ENCODE measurements at places on chromosomes 16 and 17. TPM values are rescaled to one million over a fixed set of nuclear protein-coding genes. Genes with fewer than 3 reads are reported as not detected.

GRCh38 chr16:28183930-28184329 is 27.8 kb downstream of the XPO6 start:
- no peak for DNase-seq

Gene AGRP
- total RNA-seq, result not detected

DNA sequence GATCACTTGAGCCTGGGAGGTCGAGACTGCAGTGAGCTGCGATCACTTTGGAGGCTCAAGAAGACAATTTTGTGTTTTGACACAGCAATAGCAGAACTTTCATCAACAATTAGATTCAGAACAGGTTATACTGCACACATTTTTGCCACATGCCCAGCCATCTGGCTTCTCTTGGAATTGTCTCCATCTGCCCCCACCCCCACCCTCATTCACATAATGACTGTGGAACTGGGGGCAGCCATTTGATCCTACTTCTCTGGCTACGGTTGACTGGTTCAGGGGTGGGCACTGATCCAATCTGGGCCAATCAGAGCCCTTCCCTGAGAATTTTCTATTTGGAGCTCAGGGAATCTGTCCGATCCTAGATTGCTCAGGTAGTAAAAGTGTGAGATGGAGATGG is 14.0 kb downstream of the TMEM92 start:
- no peak for DNase-seq

Gene P2RX1
- not detected for total RNA-seq

DNA sequence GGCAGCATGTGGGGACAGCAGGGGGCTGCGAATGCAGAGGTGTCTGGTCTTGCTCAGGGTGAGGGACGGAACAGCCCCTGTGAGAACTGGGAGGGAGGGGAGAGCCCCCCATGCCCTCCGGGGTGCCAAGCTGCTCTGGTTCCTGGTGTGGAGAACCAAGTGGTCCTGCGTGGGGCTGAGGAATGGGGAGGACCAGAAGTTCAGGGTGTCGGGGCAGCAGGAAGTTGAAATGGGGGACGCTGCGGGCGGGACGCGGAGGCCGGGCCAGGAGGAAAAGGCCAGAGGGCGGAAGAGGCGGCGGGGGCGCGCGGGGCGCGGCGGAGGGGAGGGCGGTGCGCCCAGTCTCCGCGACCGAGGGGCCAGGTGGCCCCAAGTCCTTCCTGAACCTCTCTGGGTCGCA is 3.6 kb downstream of the ALDH3A1 start:
- DNase-seq, result no peak

DNA sequence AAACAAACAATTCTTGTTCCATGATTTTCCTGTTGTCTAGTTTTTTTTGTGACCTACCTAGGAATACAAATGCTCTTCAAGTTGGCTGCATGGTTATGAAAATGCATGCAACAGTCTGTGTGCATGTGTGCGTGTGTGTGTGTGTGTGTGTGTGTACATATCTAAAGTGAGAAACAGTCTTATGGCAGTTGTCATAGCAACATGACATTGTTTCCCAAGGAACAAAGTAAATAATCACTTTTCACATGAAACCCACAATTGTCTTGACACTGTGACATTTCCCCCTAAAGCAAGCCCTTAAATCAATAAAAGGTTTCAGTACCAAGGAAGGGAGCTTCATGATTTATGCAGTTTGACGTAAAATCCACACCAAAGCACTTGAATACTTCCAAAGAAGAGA is 758.4 kb downstream of the CDH8 start:
- no peak for DNase-seq

GRCh38 chr16:57413301-57413730 is 8.7 kb downstream of the CCL17 start:
- no peak for DNase-seq

DNA sequence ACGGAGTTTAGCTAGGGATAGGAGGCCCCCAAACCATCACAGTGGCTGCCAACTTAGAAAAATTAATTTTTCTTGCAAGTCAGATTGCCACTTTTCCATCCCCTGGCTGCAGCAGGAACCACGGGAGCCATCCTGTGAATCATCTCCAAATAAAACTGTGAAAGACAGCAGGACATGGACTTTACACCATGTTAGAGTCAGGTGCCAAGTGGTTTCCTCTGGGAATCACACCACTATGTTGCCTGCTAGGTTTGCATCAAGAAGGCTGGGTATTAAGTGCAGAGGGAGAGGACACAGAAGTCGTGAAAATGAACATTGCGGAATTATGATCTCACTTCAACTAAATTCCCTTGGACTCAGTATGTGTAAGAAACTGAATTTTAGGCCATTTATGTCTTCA is 471.3 kb upstream of the GOT2 start:
- DNase-seq, result peak; percentile 14

Gene MAP2K6
- 3.8 TPM for total RNA-seq

GRCh38 chr16:54363766-54364165 is 77.2 kb upstream of the IRX3 start:
- no peak for DNase-seq

Gene SYCE1L
- 1.6 TPM for total RNA-seq

- DNase-seq, result no peak
Observed at GRCh38 chr16:89727406-89728120, 6.2 kb downstream of the ZNF276 start.

Gene MT2A
- 46.3 TPM for total RNA-seq

DNA sequence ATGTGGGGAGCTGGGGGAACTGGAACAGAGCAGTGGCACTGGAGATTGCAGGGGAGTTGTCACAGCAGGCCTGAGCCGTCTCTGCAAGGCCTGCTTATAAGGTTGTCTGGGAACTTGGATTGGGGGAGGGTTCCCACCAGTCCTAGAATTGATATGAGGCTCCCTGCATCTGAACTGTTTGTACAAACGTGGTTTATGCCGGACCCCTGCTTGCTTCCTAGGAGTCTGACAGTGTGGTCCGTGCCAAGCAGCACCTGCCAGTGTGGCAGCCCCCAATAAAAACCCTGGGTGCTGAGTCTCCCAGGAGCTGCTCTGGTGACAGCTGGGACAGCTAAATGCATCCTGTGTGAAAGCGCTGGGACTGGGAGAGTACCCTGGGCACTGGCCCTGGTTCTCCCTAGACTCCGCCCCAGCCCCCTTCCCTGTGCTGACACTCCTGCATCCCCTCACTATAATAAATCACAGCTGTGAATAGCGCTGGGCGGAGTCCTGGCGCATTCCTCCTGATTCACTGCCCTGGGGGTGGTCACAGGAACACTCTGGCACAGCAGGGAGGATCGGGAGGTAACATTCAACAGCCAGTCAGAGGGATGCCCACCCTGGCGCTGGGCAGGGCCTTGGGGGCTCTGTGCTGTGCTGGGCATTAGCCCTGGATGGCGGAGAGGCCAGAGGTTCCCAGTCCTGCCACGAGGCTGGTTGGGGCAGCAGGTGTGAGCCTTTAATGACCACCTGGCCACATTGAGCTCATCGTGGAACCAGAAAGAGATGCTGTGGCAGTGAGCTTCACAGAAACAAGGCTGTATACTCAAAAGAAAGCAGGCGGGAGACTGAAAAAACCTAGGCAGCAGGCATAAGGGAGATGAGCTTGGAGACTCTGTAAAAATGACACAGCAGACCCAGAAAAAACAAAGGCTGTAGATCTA is 45.6 kb downstream of the RMI2 start:
- no peak for DNase-seq

Gene SHISA9
- total RNA-seq, result under 0.01 TPM

Gene OR1F1
- not detected for total RNA-seq

Gene CLEC3A
- not detected for total RNA-seq

DNA sequence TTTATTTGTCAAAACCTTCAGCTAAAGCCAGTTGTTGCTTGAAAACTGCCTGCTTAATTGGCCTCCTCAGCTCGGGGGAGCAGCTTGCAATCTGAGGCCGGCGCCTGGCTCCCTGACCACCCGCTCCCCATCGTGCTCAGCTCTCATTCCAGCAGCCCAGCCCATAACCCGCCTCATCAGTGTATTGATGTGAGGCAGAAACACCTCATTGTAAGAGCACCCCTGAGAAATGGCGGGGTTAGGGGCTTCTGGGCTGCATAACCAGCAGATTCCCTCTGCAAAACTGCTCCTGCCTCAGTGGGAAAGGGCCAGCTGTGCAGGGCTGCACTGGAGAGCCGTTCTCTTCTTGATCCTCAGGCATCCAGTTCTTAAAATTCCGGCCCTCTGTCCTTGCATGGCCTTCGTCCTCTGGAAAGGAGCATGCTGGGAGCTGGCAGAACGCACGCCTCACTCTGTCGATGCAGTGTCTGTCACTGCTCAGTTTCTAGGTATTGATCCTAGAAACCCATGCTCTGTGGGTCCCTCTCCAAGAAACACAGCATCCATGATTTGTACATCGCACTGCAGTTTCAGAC is 113.8 kb upstream of the CHMP6 start:
- DNase-seq, result no peak

Gene EXOC3L1
- total RNA-seq, result 57.7 TPM

DNA sequence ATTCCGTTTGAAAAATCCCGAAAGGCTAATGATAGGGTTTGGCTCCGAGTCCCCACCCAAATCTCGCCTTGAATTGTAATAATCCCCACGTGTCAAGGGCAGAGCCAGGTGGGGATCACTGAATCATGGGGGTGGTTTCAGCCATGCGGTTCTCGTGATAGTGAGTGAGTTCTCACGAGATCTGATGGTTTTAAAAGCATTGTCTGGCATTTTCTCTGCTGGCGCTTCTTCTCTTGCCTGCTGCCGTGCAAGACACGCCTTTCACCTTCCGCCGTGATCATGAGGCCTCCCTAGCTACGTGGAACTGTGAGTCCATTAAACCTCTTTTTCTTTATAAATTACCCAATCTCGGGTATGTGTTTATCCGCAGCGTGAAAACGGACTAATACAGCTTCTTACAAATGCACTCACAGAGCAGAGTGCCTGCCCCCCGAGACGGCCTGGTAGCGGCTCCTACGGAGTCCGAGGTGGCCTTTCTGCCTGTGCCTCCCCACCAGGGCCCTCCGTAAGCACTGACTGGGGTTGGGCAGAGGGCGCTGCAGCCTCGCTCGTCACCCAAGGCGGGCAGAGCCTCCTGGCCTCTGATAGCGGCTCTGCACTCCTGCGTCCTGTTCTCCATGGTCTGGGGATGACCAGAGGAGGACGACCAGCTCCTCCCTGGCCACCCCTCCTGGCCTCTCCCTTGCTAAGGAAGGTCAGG is 131.7 kb downstream of the FOXL1 start:
- DNase-seq, result no peak

Gene C1QTNF1
- total RNA-seq, result 10.7 TPM

GRCh38 chr16:75780669-75781068 is 54.4 kb upstream of the CPHXL start:
- DNase-seq, result no peak

GRCh38 chr16:49858200-49859124 is 2.5 kb upstream of the ZNF423 start:
- peak; percentile 34 for DNase-seq

DNA sequence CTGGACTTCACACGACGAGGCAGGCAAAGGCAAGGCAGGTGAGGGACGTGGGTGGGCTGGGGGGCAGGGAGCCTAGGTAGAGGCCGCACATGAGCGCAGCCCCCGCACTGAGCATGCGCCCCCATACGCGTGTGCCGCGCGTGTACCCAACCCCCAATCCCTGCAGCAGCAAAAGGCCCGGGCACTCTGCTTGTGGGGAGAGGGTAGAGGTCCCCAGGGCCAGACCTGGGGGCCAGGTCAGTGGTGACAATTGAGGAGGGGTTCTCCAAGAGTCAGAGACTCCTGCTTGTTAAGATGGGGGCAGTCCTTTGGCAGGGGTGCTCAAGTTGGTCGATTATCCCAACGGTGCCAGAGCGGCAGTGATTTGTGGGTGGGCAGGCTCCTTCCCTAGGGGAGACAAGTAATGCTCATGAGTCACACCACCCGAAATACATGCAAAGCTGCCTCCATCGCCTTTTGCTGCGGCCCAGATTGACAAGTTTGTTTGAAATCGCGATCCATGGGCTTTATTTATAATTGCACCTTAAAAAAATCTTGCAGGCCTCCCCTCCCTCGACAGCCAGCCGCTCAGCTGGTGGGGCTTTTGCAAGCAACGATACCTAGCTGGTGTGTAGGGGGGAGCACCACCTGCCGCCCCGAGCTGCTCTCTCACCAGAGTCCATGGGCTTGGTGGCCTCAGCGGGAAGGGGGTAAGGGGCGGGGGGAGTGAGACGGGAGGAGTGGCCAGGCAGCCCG is 1.1 kb upstream of the GIT1 start:
- no peak for DNase-seq

Gene KRT35
- not detected for total RNA-seq

GRCh38 chr17:78652024-78652423 is 74.8 kb upstream of the DNAH17 start:
- DNase-seq, result no peak

GRCh38 chr16:9098377-9099090 is 7.1 kb downstream of the HAPSTR1 start:
- DNase-seq, result no peak

Data from dermis microvascular lymphatic vessel endothelial cell (primary cell).